Tongue (tissue), 3 donors: ENCODE measurements at places on chromosomes 5 and 9. TPM values are rescaled to one million over a fixed set of nuclear protein-coding genes. Genes with fewer than 3 reads are reported as not detected.

The SLC25A46 gene
- 80.6 TPM for total RNA-seq

DNA sequence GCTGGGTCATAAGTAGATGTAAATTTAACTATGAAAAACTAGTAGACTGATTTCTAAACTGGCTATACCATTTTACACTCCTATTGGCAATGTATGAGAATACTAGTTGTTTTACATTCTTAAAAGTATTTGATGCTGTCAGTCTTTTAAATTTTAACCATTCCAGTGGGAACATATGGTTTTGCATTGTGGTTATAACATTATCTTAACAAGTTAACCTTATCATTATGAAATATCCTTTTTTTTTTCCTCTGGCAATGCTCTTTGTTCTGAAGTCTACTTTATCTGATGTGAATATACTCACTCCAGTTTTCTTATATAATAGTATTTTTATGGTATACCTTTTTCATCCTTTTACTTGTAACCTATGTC is 548.9 kb upstream of the CLINT1 start:
- no peak for DNase-seq

DNA sequence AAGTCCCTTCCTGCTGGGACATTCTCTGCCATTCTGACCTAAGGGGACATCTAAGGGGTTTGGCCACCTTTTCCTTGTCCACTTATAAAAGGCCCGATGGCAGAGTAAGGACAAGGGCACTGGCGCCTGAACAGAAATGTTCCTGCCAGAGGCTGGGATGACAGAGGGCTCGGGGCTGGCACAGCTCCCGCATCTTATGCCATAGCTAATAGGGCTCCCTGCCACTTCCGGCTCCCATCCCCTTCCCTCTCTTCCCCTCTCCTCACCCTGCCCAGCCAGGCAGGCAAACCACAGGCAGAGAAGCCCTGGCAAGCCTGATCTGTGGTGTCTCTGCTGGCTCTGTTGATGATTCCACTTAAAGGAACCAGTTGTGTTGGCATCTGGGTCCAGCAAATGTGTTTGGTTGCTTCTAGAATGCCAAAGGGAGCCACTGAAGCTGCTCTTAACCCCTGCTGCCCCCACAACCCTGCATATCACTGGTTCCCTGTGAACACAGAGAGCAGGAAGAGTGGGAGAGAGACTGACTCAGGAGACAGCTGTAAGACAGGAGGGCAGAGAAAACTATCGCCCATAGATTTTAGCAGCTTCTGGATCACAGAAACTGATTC is 18.4 kb upstream of the ADRA1B start:
- peak; percentile 50 for DNase-seq

The CEL gene
- total RNA-seq = 0.41 TPM

The TTC23L gene
- not detected for total RNA-seq

DNA sequence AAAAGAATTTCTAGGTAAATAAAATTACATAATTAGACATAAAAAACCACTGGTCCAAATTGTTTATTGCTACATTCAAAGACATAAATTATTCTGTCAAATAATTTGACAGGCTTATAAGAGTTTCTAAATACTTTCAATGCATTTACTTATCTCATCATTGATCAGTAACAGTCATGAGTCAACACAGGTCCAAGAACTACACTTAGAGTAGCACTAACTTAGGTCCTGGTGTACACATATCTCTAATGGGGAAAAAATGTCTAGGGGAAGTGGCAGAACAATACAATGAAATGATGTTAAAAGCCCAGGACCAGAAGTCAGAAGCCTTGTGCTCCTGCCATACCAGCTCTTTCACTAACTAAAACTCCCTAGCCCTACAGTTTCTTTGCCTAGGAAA is 96.5 kb upstream of the SLCO6A1 start:
- DNase-seq = no peak

DNA sequence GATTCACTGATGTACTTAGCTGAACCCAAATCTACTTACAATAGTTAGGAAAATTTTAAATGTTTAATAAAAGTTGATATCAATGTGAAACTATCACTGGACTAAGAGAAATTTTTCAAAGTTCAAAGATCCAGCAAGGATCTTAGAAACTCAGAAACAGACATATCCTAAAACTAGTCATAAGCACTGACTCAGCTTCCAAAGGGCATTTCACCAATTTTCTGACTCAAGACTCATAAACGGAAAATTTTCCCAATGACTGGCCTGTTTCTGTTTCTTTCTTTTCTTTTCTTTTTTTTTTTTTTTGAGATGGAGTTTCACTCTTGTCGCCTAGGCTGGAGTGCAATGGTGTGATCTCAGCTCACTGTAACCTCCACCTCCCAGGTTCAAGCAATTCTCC is 66.6 kb downstream of the CDC14B start:
- DNase-seq = no peak

- DNase-seq = no peak
Measured at GRCh38 chr9:2657427-2657826, 35.8 kb downstream of the VLDLR start.

DNA sequence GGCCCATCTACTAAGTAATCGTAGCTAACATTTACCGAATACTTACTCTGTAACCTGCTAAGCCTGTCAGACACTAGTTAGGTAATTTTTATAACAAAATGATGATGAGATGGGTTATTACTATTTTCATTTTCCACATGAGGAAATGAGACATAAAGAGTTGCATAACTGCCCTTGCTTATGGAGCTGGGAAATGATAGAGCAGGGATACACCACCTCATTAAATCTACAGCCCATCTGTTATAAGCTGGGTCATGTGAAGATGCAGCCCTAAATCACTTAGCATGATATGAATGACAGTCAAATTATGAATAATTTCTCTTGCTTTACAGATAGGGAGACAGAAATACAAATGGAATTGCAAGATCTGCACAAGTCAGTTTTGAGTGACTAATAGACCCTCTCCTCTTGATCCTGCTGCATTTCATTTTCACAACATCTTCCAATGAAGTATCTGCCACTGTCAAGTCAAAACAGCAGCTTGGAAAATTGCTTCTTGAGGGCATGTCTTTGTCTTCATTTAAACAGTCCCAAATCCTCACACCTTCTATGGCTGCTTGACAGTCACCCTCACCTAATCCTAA is 364.7 kb downstream of the PRELID2 start:
- DNase-seq = no peak

The ZNF354B gene
- total RNA-seq = 27.3 TPM

- DNase-seq = no peak
Measured at GRCh38 chr5:36694351-36694750, 87.9 kb downstream of the SLC1A3 start.

DNA sequence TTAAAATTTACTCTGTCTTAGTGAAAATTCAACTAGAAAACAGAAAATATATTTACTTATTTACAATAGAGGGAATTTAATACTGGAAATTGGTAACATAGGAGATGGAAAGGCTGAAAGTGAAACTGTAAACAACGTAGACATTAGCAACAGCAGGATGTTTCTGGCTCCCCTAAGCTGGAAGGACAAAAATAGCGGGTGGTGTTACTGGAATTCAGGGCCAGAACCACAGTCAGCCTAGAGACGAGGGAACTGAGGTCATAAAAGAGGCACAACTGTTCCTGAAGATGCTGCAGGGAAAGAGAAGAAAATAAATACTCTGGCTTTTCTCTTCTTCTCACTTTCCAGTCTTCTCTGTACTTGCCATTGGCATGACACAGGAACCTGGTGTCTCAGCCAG is 80.4 kb upstream of the NIPBL start:
- DNase-seq = no peak

DNA sequence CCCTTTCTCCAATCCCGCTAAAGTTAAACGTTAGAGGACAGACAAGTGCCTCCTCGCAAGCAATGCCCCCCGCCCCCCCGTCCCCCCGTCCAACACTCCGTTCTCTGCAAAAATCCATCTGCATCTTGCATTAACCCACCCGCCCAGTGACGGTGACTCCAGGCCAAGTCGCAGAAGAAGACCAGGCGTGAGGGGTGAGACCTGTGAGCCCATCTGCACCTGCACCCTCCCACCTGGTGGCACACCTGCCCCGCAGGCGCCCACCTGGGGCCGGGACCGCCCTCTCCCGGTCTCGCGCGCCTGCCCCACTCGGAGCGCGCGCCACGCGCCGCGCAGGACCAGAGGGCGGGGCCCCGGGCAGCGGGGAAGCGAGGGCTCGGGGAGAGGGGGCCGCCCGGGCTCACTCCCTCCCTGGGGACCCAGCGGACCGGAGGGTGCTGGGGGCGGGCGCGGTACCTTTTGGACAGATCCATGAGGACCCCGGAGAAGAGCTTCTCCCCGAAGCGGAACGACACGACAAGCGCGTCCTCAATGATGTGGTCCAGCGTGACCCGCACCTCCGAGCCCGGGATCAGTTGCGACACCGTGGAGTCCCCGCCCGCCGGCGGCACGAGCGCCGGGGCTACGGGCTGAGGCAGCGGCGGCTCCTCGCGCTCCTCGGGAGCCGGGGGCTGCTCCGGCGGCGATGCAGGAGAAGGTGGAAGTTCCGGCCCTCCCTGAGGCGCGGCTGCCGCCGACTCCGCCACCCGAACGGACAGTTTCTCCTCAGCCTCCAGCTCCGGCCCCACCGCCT is 705 bp downstream of the PWWP2A start:
- peak; percentile 53 for DNase-seq

DNA sequence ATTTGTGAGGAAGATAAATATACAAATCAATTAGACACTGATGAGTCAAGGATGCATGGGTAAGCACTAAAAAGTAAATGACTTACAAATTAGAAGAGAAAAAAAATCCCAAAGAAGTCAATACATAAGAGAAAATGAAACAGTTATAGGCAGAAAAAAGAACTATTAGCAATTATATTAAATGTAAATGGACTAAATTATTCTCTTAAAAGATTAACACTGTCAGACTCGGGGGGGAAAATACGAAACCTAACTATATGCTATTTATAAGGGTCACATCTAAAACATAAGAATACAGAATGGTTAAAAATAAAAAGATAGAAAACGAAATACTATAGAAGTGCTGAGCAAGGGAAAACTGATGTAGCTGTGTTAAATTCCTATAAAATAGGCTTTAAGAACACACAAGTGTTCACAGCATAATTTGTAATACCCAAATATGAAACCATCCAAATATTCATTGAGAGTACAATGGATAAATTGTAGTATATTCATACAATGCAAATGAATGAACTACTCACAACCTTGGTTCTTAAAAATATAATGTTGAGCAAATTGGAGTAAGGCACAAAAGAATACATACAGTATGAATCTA is 67.1 kb upstream of the SH3PXD2B start:
- DNase-seq = no peak

The SURF6 gene
- total RNA-seq = 18.9 TPM

DNA sequence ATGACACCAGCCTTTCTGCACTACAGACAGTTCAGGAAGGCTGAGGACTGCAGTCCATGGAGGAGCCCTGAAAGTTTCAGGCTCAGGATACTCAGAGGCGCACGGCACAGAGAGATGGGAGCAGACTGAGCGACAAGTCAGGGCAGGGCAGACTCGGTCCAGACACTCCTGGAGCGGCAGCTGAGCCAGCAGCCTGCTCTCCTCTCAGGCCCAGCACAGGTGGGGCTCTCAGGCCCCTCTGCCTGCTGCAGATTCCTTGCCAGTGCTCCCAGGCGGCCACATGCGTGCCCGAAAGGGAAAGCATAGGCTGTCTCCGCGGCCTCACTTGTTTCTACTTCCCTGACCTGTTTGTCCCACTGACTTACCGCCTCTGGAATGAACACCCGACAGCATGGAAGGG is 228.3 kb downstream of the IRX2 start:
- no peak for DNase-seq

- DNase-seq = no peak
Measured at GRCh38 chr9:101594796-101595195, at the start of gene PPP3R2. PPP3R2 (minus strand) TSS chr9:101594969; CDS start chr9:101594921, 48 bp downstream.

DNA sequence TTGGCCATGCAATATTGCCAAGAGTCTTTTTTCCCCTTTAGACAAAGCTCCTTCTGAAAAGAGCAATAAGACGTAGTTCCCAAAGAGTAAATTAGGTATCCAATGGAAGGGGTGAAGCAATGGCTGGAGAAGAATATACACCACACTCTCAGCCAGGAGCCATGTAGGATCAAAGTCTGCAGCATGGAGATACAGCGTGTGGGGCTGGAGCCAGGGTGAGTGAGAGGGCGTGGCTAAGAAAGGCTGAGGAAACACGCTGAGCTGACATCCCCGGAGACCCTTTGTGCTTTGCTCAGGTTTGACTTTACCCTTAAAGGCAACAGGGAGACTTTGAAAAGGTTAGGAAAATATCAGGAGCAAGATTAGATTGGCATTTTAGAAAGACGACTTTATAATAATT is 87.1 kb upstream of the ELL2 start:
- DNase-seq = no peak

- peak; percentile 12 for DNase-seq
Measured at GRCh38 chr9:24071716-24072115, 245.7 kb upstream of the ELAVL2 start.

- DNase-seq = no peak
Measured at GRCh38 chr5:79225441-79225840, 10.5 kb upstream of the JMY start.

GRCh38 chr5:123294544-123294943 is 128.7 kb downstream of the CEP120 start:
- no peak for DNase-seq

The LHX3 gene
- not detected for total RNA-seq

- DNase-seq = peak; percentile 53
Measured at GRCh38 chr9:750249-750967, 91.1 kb upstream of the DMRT1 start.

The GZMA gene
- 0.51 TPM for total RNA-seq

GRCh38 chr5:140151144-140152021 is 23.6 kb upstream of the CYSTM1 start:
- no peak for DNase-seq

- peak; percentile 71 for DNase-seq
Measured at GRCh38 chr5:16656561-16657191, 39.9 kb upstream of the RETREG1 start.

GRCh38 chr5:69374911-69375446 is 5.4 kb downstream of the RAD17 start:
- DNase-seq = no peak

- no peak for DNase-seq
Measured at GRCh38 chr5:13613621-13614020, 330.9 kb downstream of the DNAH5 start.

The PGM5 gene
- total RNA-seq = 94.5 TPM

The GPR21 gene
- 2.6 TPM for total RNA-seq

- DNase-seq = no peak
Measured at GRCh38 chr5:68315679-68316271, 100.2 kb downstream of the PIK3R1 start.

- peak; percentile 37 for DNase-seq
Measured at GRCh38 chr5:168831383-168831782, 252.2 kb upstream of the PANK3 start.

DNA sequence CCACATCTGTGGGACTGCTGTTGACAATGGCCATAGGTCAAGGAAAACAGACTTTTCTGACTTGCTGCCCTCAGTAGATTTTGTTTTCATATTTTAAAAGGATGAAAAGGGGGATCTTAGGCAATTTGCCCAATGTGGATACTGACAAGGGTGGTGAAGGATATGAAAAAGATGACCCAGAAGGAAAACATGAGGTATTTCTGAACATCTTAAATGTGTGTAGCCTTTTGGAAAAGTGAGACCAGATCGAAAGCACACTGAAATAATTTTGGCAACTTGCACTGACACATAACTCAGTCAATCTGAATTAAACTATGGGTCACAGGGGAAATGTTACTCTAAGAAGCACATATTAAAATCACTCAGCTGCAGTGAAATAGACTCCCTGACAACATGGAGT is 1793.0 kb upstream of the ACO1 start:
- peak; percentile 45 for DNase-seq

The ACTL7B gene
- total RNA-seq = not detected
